ENCODE measurements at places on chromosomes 2 and 18. TPM values are rescaled to one million over a fixed set of nuclear protein-coding genes. Genes with fewer than 3 reads are reported as not detected.

Gene FLACC1
- polyA plus RNA-seq = 0.30 TPM

Gene BABAM2
- 96.7 TPM for polyA plus RNA-seq

Gene KLHL41
- 0.67 TPM for polyA plus RNA-seq

Gene FIGN
- 2.4 TPM for polyA plus RNA-seq

Gene LYPD1
- 0.83 TPM for polyA plus RNA-seq

Gene C2orf72
- polyA plus RNA-seq = 0.06 TPM

Gene CFAP210
- polyA plus RNA-seq = 0.18 TPM

Gene DNER
- 0.17 TPM for polyA plus RNA-seq

Gene KLF11
- 41.8 TPM for polyA plus RNA-seq

Gene TRIM54
- 0.20 TPM for polyA plus RNA-seq

Gene MYO5B
- 1.2 TPM for polyA plus RNA-seq

Gene DAPL1
- polyA plus RNA-seq = 8.3 TPM

Gene CCDC102B
- polyA plus RNA-seq = 2.3 TPM

Gene ID2
- polyA plus RNA-seq = 111 TPM

Gene CDH7
- 0.07 TPM for polyA plus RNA-seq

Gene HOXD11
- 0.07 TPM for polyA plus RNA-seq

Gene REEP1
- polyA plus RNA-seq = 1.1 TPM

Gene IL36B
- not detected for polyA plus RNA-seq

Gene HOXD9
- 11.7 TPM for polyA plus RNA-seq

Gene RAB12
- 69.0 TPM for polyA plus RNA-seq

Gene REG3A
- not detected for polyA plus RNA-seq

Gene CHCHD5
- polyA plus RNA-seq = 1.7 TPM

Gene SULT1C3
- polyA plus RNA-seq = not detected

Gene CXCR2
- 0.08 TPM for polyA plus RNA-seq

Gene NR4A2
- polyA plus RNA-seq = 4.4 TPM

Gene CCDC150
- polyA plus RNA-seq = 3.5 TPM

Gene CNNM4
- 2.7 TPM for polyA plus RNA-seq

Gene IFIH1
- 19.7 TPM for polyA plus RNA-seq

Gene ILKAP
- polyA plus RNA-seq = 28.5 TPM

Gene SERPINB13
- polyA plus RNA-seq = not detected
